ENCODE measurements at places on chromosomes 11 and 22. TPM values are rescaled to one million over a fixed set of nuclear protein-coding genes. Genes with fewer than 3 reads are reported as not detected.
A peak's percentile ranks its signal among the peaks of the same experiment; 100 is the strongest.

The VSIG2 gene
- total RNA-seq, result under 0.01 TPM

The OR8A1 gene
- total RNA-seq, result under 0.01 TPM

The FADD gene
- 45.2 TPM for total RNA-seq

The CCDC87 gene
- total RNA-seq, result under 0.01 TPM

The CYB5R2 gene
- under 0.01 TPM for total RNA-seq

DNA sequence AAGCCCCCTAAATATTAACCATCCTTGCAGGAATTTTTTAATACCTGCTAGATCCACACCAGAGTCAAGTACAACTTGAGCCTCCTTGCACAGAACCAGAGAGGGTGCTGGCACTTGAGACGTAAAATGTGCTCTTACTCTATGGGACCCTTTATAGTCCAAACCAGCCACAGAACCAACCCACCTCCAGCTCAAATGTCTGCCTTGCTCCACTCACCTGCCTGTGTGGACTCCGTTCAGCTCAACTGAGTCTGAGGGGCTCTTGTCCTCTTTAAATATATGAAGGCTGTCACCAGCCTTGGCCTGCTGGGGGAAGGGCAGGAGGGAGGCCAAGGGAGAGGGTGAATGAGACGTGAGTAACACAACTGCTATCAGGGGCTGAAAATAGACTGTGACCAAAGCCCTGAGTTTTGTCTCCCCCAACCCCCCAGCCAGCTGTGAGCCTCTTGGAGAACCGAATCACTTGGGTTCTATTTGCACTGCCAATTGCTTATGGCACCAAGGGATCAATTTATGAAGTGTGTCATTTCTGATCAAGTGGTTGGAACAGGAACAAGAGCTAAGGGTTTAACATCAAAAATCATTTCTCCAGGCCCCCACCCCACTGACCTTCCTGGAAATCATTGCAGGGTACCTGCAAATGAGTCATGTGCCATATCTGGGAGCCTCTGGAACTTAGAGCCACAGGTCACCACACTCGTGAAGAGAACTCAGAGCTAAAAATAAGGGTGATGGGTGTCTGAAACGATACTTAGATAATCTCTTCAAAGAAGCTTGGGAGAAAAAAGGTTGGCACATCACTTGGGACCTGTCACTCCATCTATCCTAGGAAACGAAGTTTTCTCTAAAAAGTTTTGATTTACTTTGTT, at the start of gene CSRP3:
CSRP3 (minus strand) TSS at position 247 of the 869 bp plus-strand sequence. CDS start 9,535 bp downstream, outside the sequence.
- DNase-seq, result no peak

- no peak for DNase-seq
Measured at GRCh38 chr22:29003975-29004646, 57.5 kb downstream of the C22orf31 start.

- no peak for DNase-seq
Measured at GRCh38 chr22:29183971-29184848, 21.5 kb upstream of the EMID1 start.

DNA sequence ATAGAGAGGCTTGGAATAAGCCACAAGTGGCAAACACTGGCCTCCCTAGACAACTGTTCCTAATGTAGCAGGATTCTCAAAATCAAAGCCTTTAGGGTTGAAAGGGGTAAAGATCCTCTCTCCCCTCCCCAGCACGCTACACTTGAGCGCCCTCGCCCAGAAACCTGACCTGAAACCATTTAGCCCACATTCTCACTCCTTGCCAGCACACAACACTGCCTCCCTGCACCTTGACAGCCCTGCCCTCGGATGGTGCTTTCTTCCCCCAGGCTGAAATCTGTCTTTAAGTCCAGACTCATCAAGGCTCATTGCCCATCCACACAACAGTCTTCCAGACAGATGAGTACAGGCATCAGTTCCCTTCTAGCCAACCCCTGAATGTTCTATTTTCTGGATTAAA, 26.5 kb downstream of the CWC15 start:
- no peak for DNase-seq

DNA sequence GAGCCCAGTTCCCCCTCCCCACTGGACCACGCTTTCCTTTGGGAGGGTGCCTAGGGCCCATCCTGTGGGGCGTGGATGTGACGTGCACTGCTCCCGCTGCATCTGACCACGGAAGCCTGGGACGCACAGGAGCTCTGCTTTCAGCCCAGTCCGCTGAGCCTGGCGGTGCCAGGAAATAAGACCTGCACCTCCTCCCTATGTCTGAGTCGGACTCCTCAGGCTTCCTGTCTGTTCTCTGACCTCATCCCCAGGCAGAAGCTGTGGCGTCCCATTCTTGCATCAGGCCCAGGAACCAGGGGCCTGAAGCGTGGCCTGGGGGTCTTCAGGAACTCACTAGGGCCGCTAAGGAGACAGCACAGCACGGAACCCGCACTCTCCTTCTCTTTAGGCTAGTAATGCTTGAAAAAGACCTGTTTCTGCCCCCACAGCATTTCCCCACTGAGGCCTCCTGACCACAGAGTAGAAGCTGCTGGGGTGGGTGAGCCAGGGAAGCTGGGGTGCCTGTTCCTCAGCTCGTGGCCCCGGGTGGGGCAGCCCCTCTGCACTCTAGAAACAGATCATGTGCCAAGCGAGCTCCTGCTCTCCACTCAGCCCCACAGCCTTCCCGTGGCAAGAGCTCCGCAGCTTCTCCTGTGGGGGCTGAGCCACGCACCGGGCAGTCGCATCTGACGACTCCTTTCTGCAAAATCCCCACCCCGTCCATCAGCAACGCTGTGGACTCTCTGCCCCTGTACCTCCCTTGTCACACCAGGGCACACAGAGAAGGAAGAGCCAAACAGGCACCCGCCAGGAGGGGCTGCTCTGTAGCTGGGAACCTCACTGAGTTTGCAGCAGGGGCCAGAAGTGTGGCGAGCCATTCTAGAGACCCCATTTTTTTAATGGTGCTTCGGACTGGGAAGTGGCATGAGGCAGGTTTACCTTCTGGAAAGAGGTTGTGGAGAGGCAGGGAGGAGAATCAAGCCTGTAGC, 22.6 kb downstream of the MOV10L1 start:
- peak; percentile 66 for DNase-seq

- peak; percentile 31 for DNase-seq
Measured at GRCh38 chr22:45268167-45268957, 16.4 kb upstream of the UPK3A start.

DNA sequence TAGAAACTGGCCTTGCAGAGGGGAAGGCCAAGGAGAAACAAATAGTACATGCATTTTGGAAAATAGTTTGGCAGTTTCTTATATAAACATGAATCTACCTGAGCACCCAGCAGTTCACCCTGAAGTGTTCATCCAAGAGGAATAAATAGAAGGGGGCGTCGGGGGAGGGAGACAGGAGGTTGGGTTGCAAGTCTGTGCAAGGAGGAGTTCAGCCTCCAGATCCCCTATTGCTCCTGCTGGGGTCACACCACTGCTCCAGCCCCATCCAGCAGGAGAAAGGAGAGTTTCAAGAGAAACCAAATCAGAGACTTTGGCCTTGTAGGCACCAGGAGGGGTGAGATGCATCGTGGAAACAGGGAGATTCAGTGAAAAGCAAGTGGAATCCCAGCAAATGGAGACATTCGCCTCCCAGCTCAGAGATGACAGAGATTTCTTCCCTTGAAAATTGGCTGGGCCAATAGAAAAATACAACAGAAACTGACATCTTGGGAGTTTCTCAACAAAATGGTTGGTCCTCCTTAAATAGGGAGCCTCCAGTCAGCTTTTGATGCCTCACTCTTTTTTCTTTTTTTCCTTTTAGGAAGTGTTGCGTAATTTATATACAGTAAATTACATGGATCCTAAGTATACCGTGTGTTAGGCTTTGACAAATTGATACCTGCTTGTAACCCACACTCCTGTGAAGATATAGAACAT, 34.1 kb downstream of the OTOG start:
- DNase-seq, result no peak

DNA sequence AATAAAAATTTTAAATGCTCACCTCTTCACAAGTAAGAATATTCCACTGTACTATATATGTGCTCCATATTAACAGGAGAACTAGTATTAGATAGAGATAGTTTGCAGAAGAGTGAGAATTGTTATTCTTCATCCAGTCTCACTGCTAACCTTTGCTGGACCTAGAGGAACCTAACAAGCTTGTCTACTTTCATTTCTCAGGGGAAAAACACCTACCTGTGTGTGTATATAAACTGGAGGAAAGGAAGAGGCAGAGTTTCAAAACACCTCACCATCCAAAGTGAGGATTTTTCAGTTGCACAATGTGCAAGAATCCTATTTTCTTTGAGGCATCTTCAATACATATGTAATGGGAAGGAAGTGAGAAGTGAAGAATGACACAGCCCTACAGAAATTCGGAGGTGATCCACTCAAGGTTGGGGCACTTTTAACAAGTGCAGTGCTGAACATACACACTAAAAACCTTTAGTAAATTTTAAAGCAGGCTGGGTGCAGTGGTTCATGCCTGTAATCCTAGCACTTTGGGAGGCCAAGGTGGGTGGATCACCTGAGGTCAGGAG, 52.4 kb downstream of the SYTL2 start:
- DNase-seq, result no peak

- peak; percentile 59 for DNase-seq
Measured at GRCh38 chr11:33753304-33753967, 17.2 kb upstream of the CD59 start.
